ENCODE measurements at places on chromosomes 3 and 15. TPM values are rescaled to one million over a fixed set of nuclear protein-coding genes. Genes with fewer than 3 reads are reported as not detected.
A peak's percentile ranks its signal among the peaks of the same experiment; 100 is the strongest.

DNA sequence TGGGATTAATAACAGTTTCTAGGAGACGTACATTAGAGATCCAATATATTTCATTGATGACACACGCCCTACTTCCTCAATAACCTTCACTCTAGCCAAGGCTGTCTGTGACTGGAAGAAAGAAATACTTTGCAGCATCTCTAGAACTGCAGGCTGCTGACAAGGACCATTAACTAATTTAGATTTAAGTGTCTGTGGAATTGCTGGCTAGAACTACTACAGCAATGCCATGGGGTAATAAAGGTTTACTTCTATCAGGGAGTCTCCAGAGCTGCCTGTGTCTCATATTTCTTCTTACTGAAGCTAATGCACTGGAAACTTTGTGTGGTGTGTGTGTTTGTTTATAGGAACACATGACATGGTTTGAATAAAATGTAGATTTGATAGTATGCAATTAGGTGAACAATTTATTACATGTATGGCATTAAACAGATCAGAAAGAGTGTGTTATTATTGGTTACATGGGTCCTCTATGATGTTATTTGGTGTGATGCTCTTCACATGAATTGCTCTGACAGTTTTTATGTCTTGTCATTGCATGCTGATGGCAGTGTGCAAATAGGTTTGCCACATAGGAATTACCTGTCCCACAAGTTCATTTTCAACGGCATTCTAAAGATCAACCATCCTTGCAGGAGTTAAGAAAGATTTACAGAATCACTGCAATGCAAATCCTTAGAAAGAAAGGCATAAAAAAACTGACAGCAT lies 916.2 kb upstream of the CADM2 start:
- no peaks in the 10 kb centered on the region for H3K36me3 ChIP-seq
- no peak overlapping the region for H3K27ac ChIP-seq
- H3K4me3 ChIP-seq = no peak overlapping the region
- no peaks in the 10 kb centered on the region for H3K4me1 ChIP-seq
- DNase-seq = no peak
- no peaks in the 10 kb centered on the region for H3K27me3 ChIP-seq

GRCh38 chr3:48561045-48561736 lies 2.4 kb downstream of the UCN2 start:
- no peak for DNase-seq
- H3K27me3 ChIP-seq = no peaks in the 10 kb centered on the region
- H3K4me3 ChIP-seq = no peak overlapping the region
- H3K36me3 ChIP-seq = no peaks in the 10 kb centered on the region
- H3K27ac ChIP-seq = no peak overlapping the region
- peaks cover 43% of the 10 kb centered on the region for H3K4me1 ChIP-seq

The ABHD17C gene
- 10.3 TPM for total RNA-seq

The PRSS50 gene
- not detected for total RNA-seq

The CLRN1 gene
- total RNA-seq = not detected

The PAK2 gene
- total RNA-seq = 53.8 TPM

The ACTC1 gene
- not detected for total RNA-seq

DNA sequence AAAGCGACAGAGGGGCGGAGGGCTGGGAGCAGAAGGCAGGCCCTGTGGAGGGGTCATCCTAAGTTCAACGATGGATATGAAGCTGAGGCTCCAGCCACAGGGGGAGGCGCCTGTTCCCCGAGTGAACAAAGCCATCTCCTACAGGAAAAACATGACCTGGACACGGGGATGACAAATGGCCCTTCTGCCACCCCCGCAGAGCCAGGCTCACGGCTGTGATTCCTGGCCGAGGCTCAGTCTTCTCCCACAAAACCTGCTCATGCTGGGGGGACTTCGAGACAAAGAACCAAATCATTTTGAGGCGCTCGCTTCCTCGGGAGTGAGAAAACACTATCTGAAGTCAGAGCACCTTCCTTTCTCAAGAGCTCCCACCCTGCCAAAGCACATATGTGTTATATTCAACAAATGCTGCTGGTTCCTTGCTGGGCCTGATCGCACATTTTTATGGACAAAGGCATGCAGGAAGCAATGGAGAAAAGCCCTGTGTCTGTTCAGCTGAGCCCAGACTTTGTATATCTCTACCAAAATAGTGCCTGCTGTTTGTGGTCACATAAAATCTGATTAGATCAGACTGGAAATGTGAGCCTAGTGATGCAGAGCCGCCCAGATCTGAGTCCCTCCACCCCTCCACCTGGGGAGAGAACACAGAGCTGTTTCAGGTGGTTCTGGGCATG lies 5.6 kb downstream of the RBP1 start:
- H3K27me3 ChIP-seq = no peaks in the 10 kb centered on the region
- no peaks in the 10 kb centered on the region for H3K36me3 ChIP-seq
- no peak overlapping the region for H3K4me3 ChIP-seq
- DNase-seq = peak; percentile 74

- no peaks in the 10 kb centered on the region for H3K27me3 ChIP-seq
- H3K27ac ChIP-seq = no peak overlapping the region
- no peaks in the 10 kb centered on the region for H3K4me1 ChIP-seq
- H3K4me3 ChIP-seq = no peak overlapping the region
- no peaks in the 10 kb centered on the region for H3K36me3 ChIP-seq
Observed at GRCh38 chr3:105166893-105167292, 199.8 kb upstream of the ALCAM start.

- no peaks in the 10 kb centered on the region for H3K36me3 ChIP-seq
- peaks cover 70% of the 10 kb centered on the region for H3K27me3 ChIP-seq
- no peak overlapping the region for H3K4me3 ChIP-seq
- DNase-seq = no peak
- 0 out of 2 replicates have a peak, but pooled peaks cover 5% of the 10 kb centered on the region for H3K4me1 ChIP-seq
Observed at GRCh38 chr15:91102546-91103330, 2.7 kb downstream of the SV2B start.

The GNAT1 gene
- not detected for total RNA-seq

GRCh38 chr15:33698126-33698525 lies 270.2 kb upstream of the CHRM5 start:
- peaks cover 51% of the 10 kb centered on the region for H3K27me3 ChIP-seq
- no peak overlapping the region for H3K27ac ChIP-seq
- H3K36me3 ChIP-seq = no peaks in the 10 kb centered on the region
- H3K4me3 ChIP-seq = no peak overlapping the region
- DNase-seq = no peak

- peak overlapping the region; percentile 76 for H3K27ac ChIP-seq
- DNase-seq = peak; percentile 70
- peaks cover 32% of the 10 kb centered on the region for H3K4me1 ChIP-seq
- H3K36me3 ChIP-seq = no peaks in the 10 kb centered on the region
- no peaks in the 10 kb centered on the region for H3K27me3 ChIP-seq
- no peak overlapping the region for H3K4me3 ChIP-seq
Observed at GRCh38 chr3:144361002-144361401, 389.4 kb downstream of the DIPK2A start.

- H3K4me1 ChIP-seq = peaks cover 55% of the 10 kb centered on the region
- peaks cover 18% of the 10 kb centered on the region for H3K36me3 ChIP-seq
- peak overlapping the region; percentile 88 for H3K27ac ChIP-seq
- peak; percentile 74 for DNase-seq
- peak overlapping the region; percentile 89 for H3K4me3 ChIP-seq
Observed at GRCh38 chr3:183255348-183255730, 2.3 kb downstream of the B3GNT5 start.

GRCh38 chr3:191557322-191557721 lies 96.4 kb downstream of the PYDC2 start:
- no peak for DNase-seq
- no peak overlapping the region for H3K4me3 ChIP-seq
- no peaks in the 10 kb centered on the region for H3K36me3 ChIP-seq
- H3K4me1 ChIP-seq = no peaks in the 10 kb centered on the region
- no peaks in the 10 kb centered on the region for H3K27me3 ChIP-seq

Measured in PC-3 (cell line).